ENCODE measurements at places on chromosomes 1 and 21. TPM values are rescaled to one million over a fixed set of nuclear protein-coding genes. Genes with fewer than 3 reads are reported as not detected.

DNA sequence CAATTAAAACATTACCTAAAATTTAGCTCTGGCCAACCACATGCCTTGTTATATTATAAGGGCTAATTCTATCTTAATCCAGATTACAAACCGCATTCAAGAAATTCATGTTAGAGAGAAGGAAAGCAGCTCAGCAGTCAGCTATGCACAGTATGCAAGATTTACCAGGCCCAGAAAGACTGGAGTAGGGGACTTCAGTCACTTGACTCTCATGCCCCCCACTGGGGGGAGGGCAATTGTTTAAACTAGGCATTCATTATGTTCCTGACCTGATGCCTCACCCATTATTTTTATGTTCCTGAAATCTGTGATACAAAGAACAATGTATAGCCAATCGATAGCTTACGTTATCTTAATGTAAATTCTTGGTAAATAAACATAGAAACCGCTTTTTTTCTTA, 96.9 kb downstream of the ZNF644 start:
- DNase-seq: peak; percentile 8

- no peak for DNase-seq
Observed at GRCh38 chr1:196779093-196779492, 4.5 kb downstream of the CFHR3 start.

DNA sequence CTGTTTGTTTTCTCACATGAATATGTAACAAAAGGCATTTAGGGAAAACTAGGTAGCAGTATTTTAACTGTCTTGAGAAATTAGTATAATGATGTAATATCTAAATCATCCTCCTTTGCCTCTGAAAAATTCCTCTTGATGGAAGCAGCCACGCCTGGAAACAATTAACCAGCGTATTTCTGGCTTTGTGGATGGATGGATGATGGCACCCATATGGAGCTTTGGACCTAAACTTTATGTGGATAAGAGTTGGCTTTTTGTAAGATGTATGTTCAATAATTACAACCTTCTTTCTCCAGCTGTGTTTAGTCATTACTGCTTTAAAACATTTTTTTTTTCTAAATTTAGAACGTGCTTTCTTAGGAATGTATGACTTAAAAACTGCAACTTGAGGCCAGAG, 12.7 kb downstream of the CDCA8 start:
- DNase-seq: peak; percentile 44

AVPR1B gene
- not detected for polyA plus RNA-seq

DNA sequence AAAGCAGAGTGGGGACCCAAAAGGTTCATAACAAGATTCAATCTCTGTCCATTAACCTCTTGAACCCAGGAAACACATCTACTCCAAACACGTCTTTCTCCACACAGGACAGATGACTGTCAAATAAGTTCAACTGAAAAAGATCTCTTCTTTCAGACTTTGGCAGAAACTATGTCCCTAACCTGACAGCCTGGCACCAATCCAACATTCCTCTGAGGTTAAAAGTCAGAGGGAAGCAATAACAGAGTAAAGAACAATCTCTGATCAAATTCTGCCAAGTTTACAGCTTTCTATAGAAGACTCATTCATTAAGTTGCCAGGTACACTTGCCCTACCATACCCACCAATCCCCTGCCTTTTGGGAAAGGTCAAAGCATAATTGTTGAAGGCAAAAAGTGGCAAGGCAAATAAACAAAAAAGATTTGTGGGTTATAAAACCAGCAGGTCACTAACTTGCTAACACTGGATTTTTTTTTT, 31.9 kb downstream of the OTUD7B start:
- no peak for DNase-seq

ESRRG gene
- 0.17 TPM for polyA plus RNA-seq

DNA sequence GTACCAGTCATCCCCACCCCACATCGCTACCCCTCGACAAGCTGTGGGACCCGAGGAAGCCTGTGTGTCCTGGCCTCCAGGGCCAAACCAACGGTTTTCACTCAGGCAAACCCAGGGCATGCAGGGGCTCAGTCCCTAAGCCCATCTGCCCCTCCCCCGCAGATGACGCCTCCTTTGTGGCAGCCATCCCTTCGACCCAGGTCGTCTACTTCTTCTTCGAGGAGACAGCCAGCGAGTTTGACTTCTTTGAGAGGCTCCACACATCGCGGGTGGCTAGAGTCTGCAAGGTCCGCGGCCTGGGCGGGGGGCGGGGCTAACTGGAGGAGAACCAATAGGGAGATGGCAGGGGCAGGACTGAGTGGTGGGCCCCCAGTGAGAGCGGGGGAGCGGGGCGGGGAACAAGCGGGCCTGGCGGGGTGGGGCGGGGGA, 7.4 kb downstream of the SEMA4A start:
- DNase-seq: peak; percentile 58

OR2T29 gene
- polyA plus RNA-seq: not detected

DNA sequence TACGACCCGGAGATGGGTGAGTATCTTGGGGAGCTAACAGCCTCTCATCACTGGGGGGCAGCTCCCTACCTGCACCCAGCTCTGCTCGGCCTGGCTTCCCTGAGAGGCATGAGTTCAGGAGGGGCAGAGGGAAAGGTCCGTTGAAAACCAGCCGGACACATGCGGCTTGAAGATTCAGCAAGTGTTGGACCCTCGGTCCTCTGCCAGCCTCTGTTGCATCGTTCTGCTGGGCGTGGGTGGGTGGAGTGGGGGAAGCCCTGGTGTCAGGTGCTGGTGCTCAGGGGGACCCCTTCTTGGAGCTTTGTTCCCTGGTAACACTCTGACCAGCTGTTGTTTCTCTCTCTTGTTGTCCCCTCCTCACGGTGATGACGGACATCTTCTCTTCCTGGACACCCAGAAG, 20.9 kb downstream of the PSEN2 start:
- DNase-seq: no peak

TRIM58 gene
- 0.79 TPM for polyA plus RNA-seq

GRCh38 chr1:240201931-240202330, 110.2 kb downstream of the FMN2 start:
- no peak for DNase-seq

- DNase-seq: no peak
Observed at GRCh38 chr1:239817801-239818200, 273.9 kb upstream of the FMN2 start.

A3GALT2 gene
- polyA plus RNA-seq: not detected

TSPAN1 gene
- 0.89 TPM for polyA plus RNA-seq

DNA sequence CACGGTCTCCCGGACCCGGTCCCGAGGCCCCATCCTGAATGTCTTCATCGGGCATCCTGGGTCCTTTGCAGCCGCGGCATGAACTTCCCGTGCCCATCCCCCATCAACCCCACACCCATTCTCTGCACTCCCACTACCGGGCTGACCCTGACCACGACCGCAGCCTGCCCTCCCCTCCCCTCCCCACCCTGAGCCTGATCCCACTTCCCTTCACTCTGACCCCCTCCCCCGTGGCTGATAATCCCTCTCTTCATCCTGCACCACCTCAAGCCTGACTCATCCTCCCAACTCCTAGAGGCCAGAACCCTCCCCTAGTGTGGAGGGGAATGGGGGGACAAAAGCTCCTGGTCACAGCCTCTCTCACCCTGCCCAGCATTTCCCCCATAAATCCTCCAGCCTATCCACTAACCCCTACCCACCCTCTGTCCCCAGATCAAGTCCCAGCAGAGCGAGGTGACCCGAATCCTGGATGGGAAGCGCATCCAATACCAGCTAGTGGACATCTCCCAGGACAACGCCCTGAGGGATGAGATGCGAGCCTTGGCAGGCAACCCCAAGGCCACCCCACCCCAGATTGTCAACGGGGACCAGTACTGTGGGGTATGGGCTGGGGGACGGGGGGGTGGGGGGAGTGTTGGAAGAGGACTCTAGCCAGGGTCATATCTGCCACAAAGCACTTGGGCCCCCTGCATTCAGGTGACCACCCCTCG, 602 bp downstream of the SH3BGRL3 start:
- DNase-seq: peak; percentile 48

RXFP4 gene
- not detected for polyA plus RNA-seq

CLCA1 gene
- not detected for polyA plus RNA-seq

DNA sequence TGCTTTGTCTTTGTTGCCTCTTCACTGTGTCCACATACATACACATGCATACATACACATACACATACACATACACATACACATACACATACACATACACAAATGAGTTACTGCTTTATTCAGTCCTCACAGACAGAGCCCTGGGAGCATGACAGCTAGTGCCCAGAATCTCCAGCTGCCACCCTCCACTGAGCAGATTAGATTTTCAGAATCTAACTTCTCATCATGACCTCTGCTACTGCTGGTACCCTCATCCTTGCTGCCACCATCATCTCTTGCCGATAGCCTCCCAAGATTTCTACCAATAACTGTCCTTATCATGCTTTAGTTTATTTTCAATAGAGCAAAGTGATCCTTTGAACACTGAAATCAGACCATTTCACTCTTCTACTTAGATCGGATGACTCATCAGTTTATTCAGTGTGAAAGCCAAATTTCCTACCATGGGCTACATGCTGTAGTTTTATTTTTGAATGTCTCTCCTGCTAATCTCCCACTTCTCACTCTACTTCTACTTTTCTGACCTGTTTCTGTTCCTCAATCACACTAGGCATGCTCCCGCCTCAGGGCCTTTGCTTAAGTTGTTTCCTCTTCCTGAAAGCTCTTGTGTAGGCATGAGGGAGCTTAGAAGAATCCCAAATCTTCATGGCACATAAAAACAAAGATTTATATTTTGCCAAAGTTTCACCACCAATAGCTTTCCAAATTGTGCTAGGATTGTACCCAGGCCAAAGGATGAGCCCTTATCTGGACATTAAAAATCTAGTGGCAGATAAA, 43.0 kb downstream of the ATP6V1G3 start:
- DNase-seq: peak; percentile 80

KIF26B gene
- polyA plus RNA-seq: 0.37 TPM

GRCh38 chr1:50634251-50634650, 211.0 kb upstream of the DMRTA2 start:
- DNase-seq: no peak

TSACC gene
- polyA plus RNA-seq: 0.75 TPM

GRCh38 chr21:14737284-14737691, 191.2 kb upstream of the SAMSN1 start:
- no peak for DNase-seq

DNA sequence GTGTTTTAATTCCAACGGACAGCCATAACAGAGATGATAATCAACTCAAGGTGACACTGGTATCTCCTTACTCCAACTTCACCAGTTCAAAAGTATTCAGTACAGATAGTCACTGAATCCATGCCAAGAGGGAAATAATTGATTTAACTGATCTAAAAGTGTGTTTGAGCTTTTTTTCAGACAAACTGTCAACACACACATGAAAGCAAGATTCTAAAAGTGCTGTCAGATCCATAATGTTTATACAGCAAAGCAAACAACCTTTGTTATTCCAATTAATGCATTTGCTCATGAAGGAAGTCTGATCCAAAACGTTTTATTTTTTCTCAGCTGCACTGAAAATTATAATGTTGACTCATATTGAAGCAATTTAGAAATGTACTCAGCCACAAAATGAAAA, 5.9 kb upstream of the PRKAA2 start:
- DNase-seq: no peak

GRCh38 chr21:14687268-14687625, 141.1 kb upstream of the SAMSN1 start:
- DNase-seq: no peak

- no peak for DNase-seq
Observed at GRCh38 chr1:65994223-65994622, 201.5 kb downstream of the PDE4B start.

GRCh38 chr1:154546264-154547063, 12.0 kb downstream of the UBE2Q1 start:
- peak; percentile 58 for DNase-seq

DNA sequence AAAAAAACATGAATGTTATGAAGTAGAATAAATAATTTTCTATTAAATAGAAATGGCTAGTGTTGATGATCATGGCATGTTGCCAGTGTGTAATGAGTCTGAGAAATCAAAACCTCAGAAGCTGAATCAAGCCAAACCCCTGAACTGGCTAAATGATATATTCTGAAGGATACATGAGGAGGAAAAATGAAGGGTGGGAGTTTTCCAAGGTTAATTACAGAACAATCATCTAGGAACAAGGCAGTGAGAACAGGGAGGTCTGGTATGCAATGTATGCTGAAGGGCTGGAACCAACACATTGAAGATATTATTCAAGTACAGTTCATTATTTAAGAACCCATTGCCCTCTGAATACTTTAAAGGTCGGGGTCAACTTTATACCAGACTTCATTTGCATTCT, 309.1 kb upstream of the NRIP1 start:
- no peak for DNase-seq

MROH9 gene
- not detected for polyA plus RNA-seq

DNA sequence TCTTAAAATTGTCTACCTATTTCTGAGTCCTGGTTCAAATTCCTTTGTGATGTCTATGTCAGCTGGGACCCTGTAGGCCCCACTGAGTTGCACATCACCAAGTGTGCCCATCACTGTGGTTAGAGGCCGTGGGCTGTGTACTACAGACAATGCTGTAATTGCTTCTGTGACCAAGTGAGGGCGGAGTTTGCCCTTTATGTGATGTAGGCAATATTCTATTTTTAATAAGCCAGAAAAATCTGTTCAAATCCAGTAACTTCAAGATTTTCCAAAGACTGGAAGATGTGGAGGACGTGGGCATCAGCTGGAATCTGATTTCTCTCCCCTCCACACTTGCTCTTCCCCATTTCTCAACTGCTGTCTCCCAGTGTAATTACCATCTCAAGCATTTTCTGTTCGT, 215.4 kb downstream of the PBX1 start:
- no peak for DNase-seq

CFHR1 gene
- not detected for polyA plus RNA-seq

- DNase-seq: no peak
Observed at GRCh38 chr21:32595431-32595830, 10.1 kb upstream of the TCP10L start.

DNA sequence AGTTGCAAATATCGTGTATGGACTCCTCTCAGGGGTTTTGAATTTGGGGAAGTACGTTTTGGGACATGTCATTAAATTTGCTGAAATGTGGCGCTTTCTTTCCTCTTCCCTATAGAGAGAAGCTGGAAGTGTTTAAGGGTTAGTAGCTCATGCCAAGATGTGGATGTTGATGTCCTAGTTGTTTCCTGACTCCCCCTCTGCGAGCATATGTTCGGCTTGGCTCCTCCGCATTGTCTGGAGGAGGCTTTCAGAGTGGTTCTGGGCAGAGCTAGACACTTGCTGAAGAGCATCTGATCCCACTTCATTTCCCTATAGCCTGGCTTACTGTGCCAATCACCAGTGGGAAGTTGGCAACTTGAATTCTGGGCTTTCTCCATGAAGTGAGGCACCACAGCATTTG, 347.4 kb upstream of the B3GALT2 start:
- no peak for DNase-seq

GRCh38 chr1:36532810-36533401, 50.2 kb upstream of the CSF3R start:
- DNase-seq: no peak
